ENCODE measurements at places on chromosomes 7 and 10.
A peak's percentile ranks its signal among the peaks of the same experiment; 100 is the strongest.

DNA sequence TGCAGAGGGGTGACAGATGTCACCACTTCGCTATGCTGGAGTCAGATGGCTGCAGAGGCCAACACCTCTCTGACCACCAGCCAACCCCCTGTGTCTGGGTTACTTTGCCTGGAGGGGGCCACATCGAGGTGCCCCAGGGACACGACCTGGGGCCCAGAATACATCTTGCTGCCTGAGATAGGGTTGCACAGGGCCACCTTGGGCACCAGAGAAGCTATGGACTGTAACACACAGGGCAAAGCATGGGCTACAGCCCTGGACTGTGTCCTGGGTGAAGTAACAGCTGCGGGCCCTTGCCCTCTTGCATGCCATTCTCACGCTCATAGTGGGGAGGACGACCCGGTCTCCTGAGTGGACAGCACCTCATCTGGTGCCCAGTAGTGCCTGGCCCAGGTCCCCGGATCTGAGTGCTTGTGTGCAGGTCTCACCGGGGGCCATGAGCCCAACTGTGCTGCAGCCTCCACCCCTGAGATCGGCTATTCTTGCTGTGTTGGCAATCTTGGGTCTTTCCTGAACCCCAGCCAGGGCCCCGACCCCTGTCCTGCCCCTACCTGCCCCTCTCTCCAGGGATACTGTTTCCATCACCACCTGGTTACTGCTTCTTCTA, 115.2 kb upstream of the GDF10 start:
- no peak for DNase-seq

DNA sequence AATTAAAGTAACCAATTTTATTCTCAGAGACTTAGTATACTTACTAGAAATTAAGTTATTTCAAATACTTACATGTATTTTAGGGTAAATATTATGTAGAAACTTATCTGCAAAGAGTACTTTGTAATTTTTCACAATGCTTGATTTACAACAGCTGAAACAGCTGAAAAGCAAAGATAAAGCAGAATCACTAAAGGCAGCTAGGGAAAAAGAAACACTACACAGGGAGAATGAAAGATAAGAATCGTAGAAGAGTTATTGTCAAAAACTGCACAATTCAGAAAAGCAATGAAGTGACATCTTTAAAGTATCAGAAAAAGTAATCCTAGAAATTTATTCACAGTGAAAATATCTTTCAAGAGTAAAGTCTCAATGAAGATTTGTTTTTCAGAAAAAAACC, 69.7 kb upstream of the ZNF804B start:
- DNase-seq, result no peak

GRCh38 chr10:28480628-28480965, 52.3 kb upstream of the WAC start:
- DNase-seq, result no peak

DNA sequence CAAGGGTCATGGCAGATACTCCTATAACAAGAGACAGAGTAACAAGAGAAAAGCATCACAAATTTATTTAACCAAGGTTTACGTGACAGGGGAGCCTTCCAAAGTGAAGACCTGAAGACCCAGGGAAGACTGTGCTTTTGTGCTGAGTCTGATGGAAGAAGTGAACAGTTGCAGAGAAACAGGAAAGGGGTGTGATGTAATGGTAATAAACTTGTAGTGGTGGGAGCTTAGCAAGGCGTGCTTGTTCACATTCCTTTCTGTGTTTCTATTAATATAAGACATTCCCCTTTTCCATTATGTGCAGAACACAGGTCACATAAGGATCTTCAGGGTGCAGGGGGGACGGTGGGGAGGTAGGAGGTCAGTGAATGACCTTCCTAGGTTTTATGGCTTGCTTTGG, 25.5 kb upstream of the C10orf67 start:
- no peak for DNase-seq

DNA sequence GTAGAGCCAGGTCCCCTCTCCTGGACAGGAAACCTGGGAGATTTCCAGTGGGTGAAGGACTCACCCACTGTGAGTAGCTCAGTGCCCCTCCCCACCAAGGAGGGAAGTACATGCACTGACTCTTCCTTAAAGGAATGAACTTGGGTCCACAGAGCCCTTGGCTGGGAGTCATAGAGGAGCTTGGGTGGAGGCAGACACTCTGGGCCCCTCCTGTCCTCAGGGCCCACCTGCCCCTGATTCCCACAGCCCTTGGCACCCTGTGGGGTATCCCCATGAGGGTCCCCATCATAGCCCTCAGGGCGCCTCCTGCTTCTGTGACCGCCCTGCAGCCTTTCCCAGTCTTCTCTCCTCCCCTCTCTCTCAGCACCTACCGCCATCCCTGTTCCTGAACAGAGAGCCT, 3.7 kb downstream of the EN2 start:
- DNase-seq, result no peak

DNA sequence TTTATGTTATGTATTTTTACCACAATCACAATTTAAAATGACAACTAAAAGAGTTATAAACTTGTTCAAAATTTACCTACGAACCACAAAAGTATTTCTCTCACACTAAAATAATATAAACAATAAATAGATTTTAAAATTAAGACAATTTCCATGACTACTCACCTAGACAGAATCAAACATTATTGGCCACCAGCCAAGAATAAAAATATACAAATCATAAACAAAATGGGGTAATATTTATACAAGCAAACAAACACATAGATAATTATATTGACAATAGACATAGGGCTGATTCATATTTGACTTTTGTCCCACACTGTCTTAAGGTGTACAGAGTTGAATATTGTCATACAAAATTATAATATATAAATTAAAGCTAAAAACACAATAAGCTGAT, 119.6 kb upstream of the ZNF92 start:
- DNase-seq, result no peak

GRCh38 chr7:129213828-129214227, 11.0 kb upstream of the AHCYL2 start:
- DNase-seq, result peak; percentile 15

- DNase-seq, result no peak
Observed at GRCh38 chr7:41134300-41135255, 568.3 kb downstream of the INHBA start.

DNA sequence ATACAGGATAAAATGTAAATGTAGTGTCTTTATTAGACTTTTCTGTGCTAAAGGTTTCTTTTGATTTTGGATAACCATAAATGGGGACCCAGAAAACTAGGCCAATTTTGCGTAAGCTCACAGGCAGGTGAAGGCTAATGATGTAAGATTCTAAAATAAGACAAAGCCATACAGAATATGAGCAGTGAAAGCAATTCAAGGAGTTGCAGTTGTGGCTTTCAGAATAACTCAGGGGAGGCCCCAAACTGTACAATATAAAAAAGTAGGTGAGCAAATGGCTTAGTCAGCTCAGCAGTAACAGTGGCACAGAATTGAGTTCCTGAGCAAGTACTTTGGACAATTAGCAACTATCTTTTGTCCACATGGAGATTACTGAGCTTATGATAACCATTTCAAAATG, 81.7 kb upstream of the NRP1 start:
- no peak for DNase-seq

GRCh38 chr10:118045837-118046394, 825 bp downstream of the RAB11FIP2 start:
- DNase-seq, result no peak

DNA sequence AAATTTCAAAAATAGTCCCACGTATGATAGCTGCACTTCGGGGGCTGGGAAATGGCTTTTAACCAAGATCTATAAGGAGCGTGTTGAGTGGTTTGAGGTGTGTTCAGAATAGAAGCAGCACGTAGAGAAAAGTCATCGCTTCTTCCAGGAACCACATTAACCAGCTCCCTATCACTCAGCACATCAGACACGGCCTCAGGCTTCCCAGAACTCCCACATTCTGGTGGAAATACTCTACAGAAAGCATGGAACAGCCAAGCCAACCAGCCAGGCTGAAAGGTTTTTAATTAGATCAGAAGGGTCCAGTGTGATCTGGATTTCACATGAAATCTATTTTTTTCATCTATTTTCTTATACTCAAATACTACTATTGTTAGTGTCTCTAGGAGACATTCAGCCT, 231.5 kb upstream of the NRP1 start:
- no peak for DNase-seq

DNA sequence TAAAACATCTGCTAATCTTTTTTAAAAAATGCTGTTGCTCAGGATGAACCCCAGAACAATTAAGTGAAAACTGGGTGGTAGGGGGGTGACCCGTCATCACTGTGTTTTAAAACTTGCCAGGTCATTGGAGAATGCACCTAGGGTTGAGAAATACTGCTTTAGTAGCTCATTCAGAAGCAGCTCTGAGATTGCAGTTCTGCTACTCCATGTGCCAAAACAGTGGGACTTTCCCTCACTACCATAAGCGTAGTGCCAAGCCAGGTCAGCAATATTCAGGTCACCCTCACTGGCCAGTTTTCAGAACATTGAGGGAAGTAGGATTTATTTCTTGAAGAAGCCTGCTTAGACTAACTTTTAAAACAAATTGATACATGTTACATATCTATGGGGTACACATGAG, 5.2 kb downstream of the STEAP2 start:
- DNase-seq, result no peak

DNA sequence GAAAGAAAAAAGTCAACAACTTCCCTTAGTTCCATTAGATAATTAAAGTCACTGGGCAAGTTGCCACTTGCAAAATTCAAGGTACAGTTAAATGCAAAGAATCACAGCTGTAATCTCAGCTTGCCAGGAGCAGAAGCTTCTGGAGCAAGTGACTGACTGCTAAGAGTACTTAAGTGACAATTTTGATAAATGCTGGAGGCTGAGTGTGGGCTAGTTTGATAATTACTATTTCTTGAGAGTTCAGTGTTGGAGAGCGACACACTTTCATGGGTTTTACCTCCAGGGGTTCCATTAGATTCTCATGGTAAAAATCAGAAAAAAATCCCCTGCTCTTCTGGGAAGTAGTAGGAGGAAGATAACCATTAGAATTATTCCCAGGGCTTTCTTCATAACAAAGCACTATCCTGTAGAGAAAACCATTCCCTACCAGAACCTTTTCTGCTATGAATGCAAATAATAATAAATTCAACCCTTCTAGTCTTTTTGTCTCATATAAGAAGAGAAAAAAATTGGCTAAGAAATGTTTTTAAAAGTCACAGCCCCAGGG, 486.3 kb downstream of the POM121L12 start:
- DNase-seq, result no peak

- DNase-seq, result no peak
Observed at GRCh38 chr10:17578603-17579002, 38.6 kb downstream of the HACD1 start.

DNA sequence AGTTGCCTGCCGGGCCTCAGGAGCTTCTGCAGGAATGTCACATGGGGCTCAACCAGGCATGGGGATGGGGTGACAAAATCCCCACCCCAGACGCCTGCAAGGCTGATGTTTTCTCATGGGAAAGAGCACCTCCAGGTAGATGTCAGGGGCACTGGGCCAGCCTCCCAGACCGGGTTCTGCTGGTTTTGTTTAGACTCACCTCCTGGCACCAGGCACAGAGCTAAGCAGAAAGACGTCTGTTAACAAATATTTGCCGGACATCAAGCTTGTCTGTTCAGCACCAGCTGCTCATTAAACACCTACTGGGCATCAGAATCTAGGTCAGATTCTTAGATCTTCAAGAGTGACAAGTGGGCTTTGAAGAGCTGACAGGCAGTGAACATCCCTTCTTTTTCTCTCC, 34.9 kb upstream of the TCERG1L start:
- DNase-seq, result no peak

GRCh38 chr7:12119620-12120303, 91.3 kb upstream of the TMEM106B start:
- peak; percentile 2 for DNase-seq

DNA sequence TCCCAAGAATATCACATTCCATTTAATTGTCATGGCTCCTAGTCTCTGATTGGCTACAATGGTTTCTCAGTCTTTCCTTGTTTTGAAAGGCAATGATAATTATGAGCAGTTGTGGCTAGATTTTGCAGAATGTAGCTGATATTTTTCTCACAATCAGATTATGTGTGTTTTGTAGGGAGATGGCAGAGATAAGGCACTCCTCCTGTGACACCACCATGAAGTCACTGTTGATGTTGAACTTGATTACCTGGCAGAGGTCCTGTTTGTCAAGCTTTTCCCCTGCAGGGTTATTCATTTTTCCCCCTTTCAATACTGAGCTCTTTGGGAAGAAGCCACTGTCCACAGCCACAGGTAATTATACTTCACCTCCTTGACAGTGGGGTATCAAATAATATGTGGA, 602.9 kb upstream of the PFKP start:
- no peak for DNase-seq

- DNase-seq, result peak; percentile 28
Observed at GRCh38 chr10:110209926-110210673, 2.7 kb downstream of the MXI1 start.

GRCh38 chr7:149067869-149068268, 22.6 kb downstream of the ZNF786 start:
- no peak for DNase-seq

GRCh38 chr7:150376560-150376959, 2.6 kb upstream of the ZNF775 start:
- DNase-seq, result no peak

GRCh38 chr7:47100148-47100816, 481.6 kb downstream of the TNS3 start:
- DNase-seq, result no peak

DNA sequence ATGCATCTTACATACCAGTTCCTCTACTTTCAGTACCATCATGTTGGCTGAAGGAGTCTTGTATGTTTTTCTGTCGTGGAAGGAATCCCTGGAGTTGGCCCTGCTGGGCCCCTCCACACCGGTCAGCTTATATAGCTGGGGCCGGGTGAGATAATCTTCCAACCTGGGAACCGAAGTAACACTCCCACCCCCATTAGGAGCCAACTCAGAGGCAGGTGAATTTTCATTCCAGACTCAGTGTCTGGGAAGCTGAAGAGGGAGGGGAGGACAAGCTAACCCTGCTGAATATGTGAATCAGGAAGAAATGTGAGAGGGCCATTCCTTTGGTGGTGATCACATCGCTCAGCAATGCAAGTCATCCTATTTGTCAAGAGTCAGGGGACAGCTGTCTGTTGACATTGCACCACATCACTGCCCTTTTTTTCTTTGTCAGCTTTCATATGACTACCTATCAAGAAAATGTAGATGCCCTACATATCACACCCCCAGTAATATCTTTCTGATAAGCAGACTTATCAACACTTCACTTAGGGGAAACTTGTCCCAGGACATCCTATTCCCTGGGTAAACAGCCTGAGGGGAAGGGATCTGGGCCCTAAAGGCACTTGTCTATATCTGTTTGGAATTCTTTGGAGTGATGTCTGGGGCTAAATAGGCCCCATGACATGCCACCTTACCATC, at the start of gene ANKRD1:
Gene ANKRD1, minus strand, starts transcription at position 102 of the 681 bp plus-strand sequence. Its CDS starts 60 bp downstream, at position 42.
- no peak for DNase-seq

GRCh38 chr7:37234928-37235327, 213.7 kb downstream of the ELMO1 start:
- no peak for DNase-seq

GRCh38 chr7:26169271-26169670, 17.3 kb downstream of the NFE2L3 start:
- DNase-seq, result no peak

Data from neural crest cell (in vitro differentiated cells).